Hematopoietic multipotent progenitor cell treated with erythropoietin and hydrocortisone succinate and interleukin-3 and kit ligand, for 4 days (in vitro differentiated cells): ENCODE measurements at places on chromosomes 3 and 15.

DNA sequence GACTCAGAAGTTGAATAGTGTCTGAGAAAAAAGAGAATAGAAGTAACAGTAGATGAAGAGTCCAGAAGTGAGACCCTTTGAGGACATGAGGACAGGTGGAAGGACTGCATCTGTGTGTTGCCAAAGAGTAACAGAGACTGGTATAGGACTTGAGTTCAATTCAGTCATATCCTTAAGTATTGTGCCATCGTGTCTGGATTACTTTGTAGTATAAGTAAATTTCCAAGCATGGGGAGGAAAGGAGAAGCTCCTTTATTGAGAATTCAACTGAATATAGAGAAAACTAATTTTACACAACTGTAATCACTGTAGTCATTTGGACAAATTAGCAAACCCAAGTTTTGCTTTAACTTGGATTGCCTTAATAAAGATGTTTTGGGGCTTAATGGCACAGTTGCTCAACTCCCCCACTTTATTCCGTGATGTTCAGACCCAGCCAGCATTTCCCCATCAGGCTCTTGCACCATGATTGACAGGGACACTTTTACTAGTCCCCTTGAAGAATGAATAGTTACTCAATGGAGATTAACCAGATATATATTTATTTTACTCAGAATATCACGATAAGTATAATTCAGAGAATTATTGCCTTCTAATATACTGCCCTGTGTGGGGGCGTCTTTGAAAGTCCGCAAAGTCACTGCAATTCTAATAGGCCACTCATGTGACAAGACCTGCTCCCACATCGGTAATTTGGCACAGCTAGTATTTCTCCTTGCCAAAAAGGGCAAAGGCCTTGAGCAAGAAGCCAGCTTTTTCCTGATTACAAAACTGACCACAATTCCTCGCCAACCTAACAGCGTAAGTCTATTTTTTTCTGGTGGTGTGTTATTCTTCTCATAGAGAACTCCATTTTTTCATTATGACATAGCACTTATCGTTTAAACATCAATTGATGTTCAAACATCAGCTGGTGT lies 61.3 kb downstream of the PPARG start:
- DNase-seq, result peak; percentile 85

DNA sequence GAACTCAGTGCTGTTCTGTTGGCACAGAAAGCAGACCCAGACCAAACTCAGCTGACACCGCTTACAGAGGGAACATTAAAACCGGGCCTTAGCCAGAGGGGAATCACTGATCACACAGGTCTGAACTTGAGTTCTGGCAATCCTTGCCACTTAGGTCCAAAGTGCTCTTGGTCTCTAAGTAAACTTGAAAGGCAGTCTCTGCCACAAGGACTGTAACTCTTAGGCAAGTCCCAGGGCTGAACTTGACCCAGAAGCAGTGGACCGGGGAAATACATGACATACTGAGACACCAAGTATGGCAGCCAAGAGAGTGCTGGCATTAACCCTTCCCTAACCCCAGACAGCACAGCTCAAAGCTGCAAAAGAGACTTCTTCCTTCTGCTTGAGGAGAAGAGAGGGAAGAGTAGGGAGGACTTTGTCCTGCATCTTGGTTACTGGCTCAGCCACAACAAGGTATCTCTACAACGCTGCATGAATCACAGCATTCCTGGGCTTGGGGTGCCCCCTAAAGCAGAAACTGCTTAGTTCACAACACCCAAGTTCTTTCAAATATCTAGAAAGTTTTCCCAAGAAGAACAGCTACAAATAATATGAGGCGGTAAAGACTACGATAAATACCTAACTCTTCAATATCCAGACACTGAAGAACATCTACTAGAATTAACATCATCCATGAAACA lies 32.5 kb downstream of the NAALADL2 start:
- DNase-seq, result peak; percentile 3

- DNase-seq, result no peak
These were observed 255.3 kb upstream of the IL12A start for GRCh38 chr3:159733194-159733860.

GRCh38 chr15:36575266-36575665 lies 4.2 kb upstream of the CDIN1 start:
- no peak for DNase-seq

- no peak for DNase-seq
These were observed 78.4 kb downstream of the MME start for GRCh38 chr3:155158346-155159037.

GRCh38 chr3:173893835-173894234 lies 496.3 kb downstream of the NLGN1 start:
- DNase-seq, result no peak

- DNase-seq, result no peak
These were observed 77.5 kb upstream of the TNFAIP8L3 start for GRCh38 chr15:51172193-51172592.

DNA sequence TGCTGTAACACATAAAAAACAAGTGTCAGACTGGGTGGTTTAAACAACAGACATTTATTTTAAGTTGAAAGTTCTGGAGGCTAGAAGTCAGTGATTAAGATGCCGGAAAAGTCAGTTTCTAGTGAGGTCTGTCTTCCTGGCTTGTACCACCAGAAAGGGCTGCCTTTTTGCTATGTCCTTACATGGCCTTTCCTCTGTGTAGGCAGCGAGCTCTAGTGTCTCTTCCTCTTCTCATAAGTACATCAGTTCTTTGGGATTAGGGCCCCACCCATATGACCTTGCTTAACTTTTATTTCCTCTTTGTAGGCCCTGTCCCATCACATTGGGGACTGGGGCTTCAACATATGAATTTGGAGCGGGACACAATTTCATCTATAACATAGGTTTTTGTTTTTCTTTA lies 128.0 kb downstream of the BBX start:
- DNase-seq, result peak; percentile 48

GRCh38 chr3:195179776-195180489 lies 91.0 kb downstream of the XXYLT1 start:
- DNase-seq, result peak; percentile 52

DNA sequence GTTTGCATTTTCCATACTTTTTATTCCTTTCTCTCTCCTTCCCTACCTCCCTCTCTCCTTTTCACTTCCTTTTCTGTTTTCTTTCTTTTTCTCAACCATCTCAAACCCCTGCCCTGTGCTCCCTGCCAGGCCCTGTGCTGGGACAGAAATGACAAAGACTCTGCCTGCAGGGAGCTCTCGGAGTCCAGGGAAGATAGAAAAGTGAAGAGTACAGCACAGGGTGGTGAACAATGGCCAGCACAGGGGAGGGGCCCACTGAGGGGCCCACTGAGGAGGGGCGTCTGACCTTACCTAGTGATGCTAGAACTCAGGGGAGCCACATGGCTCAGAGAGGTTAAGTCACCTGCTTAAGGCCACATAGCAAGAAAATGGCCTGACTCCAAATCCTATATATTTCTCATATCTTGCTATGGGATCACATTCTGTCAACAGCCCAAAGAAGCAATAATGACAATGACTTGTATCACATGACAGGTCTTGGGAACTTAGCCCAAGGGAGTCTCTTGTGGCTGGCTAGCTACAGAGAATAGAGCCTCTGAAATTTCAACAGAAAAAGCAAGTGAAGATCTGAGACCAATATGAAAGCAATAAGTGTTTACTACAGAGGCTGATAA lies 44.3 kb upstream of the ATP2B2 start:
- DNase-seq, result peak; percentile 58

GRCh38 chr3:142088522-142088921 lies 60.8 kb downstream of the TFDP2 start:
- no peak for DNase-seq

DNA sequence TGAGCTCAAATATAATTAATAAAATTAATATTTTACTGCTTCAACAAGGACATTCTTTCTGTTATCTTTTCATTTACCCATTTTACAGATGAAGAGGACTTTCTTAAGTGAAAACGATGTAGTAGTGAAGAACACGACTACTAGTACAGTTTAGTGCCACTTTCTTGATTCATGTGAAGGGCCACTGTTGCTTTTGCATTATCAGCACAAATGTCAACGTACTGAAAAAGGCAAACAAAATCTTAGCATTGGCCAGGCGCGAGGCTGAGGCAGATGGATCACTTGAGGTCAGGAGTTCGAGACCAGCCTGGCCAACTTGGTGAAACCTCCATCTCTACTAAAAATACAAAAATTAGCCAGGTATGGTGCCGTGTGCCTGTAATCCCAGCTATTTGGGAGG lies 9.5 kb downstream of the PPP1R14D start:
- DNase-seq, result no peak

DNA sequence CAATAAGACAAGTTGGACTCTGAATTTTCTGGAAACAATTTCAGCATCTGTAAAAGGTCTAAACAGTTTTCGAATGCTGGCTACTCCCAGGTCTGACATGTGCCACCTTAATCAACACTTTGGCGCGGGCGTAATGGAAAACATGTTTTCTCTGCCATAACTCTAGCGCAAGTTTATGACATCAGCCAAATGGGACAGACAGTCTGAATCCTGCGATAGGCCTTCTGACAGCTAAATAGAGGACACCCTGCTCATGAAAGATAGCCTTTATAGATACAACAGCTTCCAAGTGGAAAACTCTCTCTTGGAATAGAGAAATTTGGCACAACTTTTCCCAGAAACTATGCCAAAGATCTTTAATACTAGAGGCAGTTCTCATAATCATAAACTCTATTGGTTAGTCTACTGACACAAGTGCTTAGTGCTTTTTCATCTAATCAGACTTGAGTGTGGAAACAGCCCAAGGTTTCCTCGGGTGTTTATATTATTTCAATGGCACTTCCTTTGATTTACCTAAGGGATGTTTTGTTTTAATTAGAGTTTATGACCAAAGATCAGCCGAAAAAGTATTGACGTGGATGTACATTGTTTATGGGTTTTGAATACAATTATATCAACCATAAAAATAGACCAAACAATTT lies 120.1 kb upstream of the DPH6 start:
- no peak for DNase-seq

- DNase-seq, result no peak
These were observed 871.8 kb upstream of the NR2F2 start for GRCh38 chr15:95458721-95459120.

DNA sequence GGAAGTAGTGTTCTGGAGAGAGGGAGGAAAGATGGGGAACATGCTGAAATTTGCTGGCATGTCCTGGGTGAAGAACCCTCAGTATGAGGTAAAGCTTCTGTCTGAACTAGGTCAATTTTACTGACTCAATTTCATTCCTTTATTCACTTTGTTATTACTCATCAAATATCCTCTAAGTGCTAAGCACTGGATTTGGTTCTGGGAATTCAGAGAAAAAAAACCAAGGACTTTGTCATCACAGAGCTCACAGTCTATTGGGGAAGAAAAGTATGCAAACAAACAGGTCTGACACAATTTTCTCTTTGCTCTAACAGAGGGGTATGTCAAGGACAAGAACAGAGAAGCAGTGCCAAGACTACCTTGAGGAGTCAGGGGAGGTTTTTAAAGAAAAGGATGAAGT lies 68.0 kb downstream of the TFG start:
- no peak for DNase-seq

- no peak for DNase-seq
These were observed 216.4 kb downstream of the LRRC3B start for GRCh38 chr3:26839001-26839400.

- DNase-seq, result no peak
These were observed 83.5 kb downstream of the SLC25A26 start for GRCh38 chr3:66304293-66304692.

DNA sequence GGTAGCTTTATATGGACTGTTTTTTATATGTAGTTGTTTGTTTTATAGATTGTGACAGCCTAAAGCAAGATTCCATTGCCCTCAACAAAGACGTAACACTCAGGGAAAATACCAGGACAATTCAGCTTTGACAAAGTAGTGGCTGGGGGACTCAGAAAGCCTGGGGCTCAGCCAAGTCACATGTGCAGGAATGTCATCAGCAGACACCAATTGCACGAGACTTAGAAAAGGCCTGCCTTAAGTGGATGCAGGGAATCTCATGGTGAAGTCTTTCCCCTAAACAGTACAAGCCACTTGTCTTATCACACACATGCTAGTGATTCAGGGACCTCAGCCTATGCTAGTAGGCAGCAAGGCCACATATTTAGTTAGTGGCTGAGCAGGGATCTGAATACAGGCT lies 381.8 kb upstream of the THBS1 start:
- no peak for DNase-seq

DNA sequence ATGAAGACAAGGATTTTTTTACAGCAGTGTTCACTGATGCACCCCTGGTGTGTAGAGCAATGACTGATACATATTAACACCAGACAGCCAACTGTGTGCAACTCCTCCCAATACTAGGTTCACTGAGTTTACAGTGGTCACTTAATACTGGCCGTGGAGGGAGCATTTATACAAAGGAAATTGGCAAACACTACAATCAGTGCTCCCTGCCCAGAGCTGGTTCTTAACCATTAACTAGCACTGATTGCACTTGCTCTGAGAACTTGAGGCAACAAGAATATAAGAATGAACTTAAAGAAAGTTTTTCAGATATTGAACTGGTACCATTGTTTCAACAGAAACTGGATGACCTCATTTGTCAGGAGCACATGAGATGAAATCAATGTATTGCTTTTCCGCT lies 110.6 kb downstream of the MAGI1 start:
- no peak for DNase-seq

DNA sequence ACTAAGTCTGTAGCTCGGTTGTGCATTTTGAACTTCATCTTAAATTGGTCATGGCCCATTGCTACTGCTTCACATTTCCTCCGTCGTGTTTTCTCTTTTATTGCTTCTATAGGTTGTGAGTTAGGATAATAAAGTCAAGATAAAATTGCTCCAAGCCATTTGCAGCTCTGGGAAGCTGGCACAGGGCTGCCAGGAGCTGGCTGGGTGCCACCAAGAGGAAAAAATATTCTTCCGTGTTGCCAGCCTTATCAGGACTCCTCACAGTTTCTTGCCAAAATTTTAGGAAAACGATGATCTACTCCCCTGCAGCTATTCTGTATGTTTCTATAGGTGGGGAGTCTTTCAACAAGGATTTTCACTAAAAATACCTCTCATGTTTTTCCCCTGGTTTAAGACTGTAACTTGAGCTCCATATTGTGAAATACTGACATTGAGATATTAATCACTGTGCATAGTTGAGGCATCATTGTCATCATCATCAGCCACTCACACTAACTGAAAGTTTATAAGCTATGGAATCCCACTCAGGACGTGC lies 55.4 kb upstream of the PIAS1 start:
- DNase-seq, result peak; percentile 24

GRCh38 chr15:43886558-43886957 lies 59.8 kb downstream of the WDR76 start:
- no peak for DNase-seq

DNA sequence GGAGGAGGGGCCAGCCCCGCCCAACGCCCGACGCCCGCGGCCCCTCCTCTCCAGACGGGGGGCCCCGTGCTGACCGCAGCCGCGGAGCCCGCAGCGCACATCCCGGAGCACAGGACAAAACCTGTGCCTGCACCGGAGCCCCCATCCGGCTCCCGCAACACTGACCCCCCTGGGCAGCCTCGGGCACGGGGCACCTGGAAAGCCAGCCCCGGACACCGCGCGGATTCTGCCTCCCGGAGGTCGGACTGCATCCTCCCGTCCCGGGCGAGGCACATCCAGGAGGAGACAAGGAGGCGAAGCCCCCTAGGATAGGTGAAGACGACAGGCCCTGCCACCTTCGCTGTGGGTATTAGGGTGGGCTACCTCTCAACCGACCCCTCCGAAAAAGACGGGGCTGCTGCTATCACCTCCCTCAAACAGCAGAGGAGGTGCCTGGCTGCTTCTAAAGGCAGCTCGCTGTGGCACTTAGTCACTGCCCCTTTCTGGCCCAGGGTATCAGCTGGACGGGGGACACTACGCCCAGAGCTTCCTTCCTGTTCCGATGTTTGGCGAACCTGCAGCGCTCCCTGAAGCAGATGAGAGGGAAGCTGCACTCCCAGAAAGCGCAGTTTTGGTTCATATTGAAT lies 10.6 kb downstream of the XXYLT1 start:
- DNase-seq, result peak; percentile 81
